ENCODE measurements at places on chromosomes 7 and 10.

- DNase-seq = no peak
Observed at GRCh38 chr7:40959955-40960354, 742.9 kb downstream of the INHBA start.

- DNase-seq = no peak
Observed at GRCh38 chr10:15254808-15255648, 86.5 kb upstream of the NMT2 start.

DNA sequence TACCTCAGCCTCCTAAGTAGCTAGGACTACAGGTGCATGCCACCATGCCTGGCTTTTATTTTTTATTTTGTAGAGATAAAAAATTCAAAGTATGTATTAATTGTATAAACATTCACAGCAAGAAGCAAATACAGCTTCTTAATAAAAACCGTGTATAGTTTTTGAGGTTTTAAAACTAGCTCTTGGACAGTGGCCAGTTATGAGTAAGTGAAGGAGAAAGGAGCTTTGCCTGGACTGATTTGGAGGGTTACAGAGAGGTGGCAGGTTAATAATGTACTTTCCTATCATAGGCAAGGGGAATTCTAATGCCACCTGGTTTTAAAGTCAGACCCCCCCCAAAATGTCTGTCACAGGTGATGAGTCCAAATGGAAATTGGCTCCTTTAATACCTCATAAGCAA is 43.4 kb downstream of the ZNRF2 start:
- peak; percentile 70 for DNase-seq

DNA sequence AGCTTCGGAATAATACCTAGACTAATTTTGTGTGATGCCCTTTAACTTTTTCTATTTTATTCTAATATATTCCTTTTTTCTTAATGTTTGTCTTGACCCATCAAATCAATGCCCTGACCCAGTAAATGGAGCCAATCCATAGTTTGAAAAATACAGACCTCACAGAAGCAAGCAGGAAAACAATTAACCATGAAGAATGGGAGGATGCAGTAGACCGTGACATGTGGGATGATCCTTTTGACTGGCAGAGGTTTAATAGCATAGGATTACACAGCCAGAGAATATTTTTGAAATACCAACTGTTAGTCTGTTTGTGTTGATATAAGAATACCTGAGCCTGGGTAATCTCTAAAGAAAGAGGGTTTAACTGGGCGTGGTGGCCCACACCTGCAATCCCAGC is 142.6 kb upstream of the NEBL start:
- no peak for DNase-seq

DNA sequence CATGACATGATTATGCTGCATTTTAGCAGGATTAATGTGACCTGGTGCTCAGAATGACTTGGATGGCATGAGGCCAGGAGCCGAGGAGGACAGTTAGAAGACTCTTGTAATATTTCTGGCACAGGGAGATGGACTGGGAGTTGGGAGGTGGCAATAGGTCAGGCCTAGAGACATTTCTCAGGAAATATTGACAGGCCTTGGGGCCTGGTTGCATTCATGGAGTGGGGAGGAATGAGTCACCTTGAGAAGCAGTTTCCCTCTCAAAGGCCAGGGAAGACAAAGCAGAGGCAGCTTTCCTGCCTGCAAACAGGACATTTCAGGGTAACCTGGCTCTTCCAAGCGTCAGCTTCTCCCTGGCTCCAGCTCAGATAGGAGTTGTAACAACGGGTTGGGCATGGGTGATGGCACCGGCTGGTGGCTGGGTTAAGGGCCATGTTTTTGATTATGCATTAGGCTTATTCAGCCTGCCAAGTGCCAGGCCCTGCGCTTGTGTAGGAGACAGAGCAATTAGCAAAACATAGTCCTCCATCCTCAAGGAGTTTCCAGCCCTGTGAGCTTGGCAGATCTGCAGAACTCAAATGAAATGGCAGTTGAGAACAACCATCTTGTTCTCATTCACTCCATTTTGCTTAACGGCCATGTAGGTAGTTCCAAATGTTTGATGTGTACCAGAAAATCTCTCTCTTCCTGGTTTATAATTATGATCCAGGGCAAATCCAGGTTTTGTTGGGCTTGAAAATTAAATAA is 38.2 kb downstream of the HK1 start:
- DNase-seq = peak; percentile 46

DNA sequence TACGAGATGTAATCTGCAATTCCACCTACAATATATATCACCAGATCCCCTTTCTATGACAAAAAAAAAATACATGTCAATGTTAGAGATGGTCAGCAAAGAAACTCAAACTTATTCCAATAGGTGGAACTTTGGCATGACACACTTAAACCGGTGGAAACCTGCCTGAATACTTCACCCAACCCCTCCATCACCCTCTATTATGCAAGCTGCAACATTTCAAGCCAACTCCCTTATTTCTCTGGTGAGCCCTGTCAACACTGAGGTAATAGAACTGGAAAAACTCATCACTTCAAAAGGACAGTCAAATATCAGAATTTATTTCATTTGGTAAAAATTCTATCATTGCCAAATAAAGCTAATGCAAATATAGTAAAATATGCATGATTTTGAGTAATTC is 3.6 kb downstream of the ZNF438 start:
- DNase-seq = no peak
